Nephron progenitor cell (in vitro differentiated cells): ENCODE measurements at places on chromosomes 16 and 17.

- DNase-seq: peak; percentile 90
Measured at GRCh38 chr16:57802341-57803133, at the start of gene KIFC3. KIFC3 (minus strand) TSS chr16:57802491; CDS start chr16:57798243, 4,248 bp downstream.

GRCh38 chr17:78147315-78147998 lies 1.3 kb downstream of the C17orf99 start:
- DNase-seq: no peak

DNA sequence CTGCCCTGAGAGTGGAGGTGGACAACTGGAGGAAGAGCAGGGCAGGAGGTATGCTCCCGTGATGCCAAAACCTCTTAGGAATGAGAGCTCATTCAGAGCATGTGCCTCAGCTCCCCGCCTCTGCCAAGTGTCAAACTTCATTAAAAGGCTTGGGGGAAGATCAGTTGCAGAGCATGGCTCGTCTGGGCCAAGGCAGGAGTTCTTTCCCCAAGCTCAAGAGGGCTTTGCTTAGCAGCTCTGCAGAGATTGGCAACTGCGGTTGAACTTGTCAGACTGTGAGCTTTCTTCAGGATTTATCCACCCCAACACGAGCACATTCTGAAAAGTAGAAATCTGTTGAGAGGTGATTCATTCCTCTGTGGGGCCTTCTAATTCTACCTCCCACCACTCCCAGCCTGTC lies 248.1 kb downstream of the HS3ST3A1 start:
- no peak for DNase-seq

- no peak for DNase-seq
Measured at GRCh38 chr17:70011750-70012149, 63.3 kb upstream of the KCNJ16 start.

- no peak for DNase-seq
Measured at GRCh38 chr17:75094871-75095399, 7.2 kb downstream of the SLC16A5 start.

DNA sequence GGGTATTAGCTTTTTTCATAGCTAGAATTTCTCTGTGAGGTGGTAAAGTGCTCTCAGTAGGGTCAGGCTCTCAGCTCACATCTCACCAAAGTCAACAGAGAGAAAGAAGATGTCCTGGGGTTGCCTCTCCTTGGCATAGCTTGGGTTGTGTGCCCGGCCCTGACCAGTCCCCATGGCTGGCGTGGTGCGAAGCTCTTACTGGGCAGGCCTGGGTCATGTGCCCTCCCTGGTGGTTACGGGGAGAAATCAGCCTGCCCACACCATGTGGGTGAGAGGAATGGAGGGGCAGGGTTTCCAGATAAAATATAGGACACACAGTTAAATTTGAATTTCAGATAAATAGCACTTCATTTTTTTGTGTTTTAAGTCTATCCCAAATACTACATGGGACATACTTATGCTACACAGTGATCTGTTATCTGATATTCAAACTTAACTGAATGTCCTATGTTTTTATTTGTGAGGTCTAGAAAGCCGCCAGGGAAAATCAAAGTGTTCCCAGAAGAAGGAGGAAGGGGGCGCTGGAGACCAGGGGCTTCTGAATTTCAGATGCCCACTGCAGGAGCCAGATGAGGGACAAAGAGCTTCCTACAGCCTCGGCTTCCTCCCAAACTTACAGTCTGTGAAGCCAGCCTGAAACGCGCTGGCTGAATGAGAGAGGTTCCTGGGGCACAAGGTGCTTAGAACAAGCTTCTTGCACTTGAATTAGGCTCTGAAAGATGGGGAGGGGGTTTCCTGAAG lies 45.4 kb downstream of the NKD1 start:
- peak; percentile 30 for DNase-seq

DNA sequence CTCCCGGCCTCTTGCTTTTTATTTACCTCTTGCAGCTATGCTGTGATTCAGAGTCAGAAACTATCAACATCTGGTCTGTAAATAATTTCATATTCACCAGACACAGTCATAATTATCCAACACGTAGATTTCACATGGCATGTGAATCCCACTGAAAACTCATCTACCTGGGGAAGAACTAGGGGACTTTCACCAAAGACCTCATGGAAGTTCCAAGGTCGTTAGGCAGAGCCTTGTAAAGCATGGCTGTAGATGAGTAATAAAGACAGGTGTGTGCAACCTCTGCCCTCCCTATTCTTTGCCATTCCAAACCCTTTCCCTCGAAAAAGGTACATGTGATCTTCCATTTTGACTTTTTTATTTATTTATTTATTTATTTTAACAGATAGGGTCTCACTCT lies 1.9 kb upstream of the CHST5 start:
- no peak for DNase-seq

- no peak for DNase-seq
Measured at GRCh38 chr17:1762901-1763898, 1.3 kb downstream of the SERPINF1 start.

DNA sequence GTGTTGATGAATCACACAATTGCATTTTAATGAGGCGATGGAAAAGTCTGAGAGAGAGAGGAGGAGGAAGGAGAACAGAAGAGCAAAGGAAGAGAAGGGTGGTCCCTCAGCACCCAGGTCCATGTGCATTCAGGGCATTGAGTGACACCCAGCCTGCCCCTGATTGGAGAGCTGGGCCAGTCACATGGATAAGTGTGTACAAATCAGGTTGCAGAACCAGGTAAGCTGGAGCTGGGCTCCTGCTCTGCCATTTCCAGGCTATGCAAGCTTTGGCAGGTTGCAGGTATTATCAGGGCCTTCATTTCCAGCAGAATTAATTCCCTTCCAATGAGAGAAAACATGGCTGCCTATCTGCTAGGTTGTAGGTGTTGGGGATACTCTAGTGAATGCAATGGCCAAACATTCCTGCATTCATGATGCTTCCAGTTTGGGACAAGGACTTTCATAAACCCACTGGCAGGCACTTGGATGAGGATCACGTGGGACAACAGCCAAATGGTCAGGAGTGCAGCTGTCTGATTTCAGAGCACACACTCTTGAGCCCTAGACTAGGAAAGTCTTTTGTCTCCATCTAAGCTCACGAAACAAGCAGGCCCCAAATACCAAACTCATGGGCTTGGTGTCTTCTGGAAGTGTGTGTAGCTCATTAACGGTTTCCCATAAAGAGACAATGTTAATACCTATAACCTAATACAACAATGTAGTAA lies 577.9 kb upstream of the CDH5 start:
- no peak for DNase-seq

GRCh38 chr17:74795327-74796020 lies 19.3 kb upstream of the NAT9 start:
- DNase-seq: no peak

DNA sequence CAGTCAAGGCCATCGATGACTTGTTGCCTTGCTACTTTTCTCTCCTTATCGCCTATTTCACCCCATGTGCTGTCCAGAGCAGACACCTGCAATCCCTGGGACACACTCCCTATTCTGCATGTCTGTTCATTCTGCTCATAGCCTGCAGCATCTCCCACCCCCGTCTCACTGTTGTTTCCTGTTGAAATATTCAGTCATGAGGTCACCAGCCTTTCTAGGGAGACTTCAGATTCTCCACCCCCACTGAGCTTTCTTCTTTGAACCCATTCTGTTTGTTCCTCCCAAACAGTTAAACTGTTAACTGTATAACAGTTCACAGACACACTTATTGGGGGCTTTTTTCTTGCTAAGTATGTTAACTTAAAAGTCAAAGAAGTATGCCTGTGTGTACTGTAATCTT lies 94.4 kb downstream of the AATF start:
- DNase-seq: no peak

DNA sequence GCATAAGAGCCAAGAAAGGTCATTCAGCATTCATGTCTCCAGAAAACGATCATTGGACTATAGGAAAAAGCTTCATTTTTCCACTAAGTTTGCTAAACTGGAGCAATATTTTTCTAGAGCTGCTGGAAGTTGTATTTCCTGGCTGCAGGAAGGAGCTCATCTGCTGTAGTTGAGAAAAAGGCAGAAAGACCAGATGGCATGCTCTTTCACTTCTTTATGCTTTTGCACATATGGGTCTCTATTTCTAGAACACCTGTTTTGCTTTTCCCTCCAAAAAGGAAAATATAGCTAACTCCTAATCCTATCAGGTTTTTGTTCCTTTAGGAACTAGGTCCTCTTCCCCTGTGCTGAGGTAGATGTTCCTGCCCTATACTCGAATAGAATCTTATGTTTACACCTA lies 61.9 kb upstream of the HLF start:
- no peak for DNase-seq

DNA sequence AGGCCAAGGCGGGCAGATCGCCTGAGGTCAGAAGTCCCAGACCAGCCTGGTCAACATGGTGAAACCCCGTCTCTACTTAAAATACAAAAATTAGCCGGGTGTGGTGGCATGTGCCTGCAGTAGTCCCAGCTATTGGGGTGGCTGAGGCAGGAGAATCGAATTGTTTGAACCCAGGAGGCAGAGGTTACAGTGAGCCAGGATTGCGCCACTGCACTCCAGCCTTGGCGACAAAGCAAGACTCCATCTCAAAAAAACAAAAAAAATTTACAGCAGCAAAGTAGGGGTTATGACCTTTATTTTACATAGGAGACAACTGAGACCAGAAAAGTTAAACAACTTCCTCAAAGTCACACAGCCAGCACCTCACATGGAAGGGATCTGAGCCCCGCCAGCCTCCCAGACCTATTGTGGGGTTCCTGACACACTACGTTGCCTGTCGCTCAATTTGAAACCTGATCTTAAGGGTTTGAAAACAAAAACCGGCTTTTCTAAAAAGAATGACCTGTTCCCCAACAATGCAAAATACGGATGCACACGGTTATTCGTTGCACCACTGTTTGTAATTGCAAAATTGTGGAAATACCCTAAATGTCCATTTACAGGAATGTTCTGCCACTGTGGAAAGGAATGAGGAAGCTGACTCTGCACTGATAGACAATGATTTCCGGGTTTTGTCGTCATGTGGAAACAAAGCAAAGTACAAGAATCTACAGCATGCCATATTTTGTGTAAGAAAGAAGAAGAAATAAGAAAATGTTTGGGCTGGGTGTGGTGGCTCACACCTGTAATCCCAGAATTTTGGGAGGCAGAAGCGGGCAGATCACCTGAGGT lies 77.2 kb downstream of the CNGB1 start:
- no peak for DNase-seq

GRCh38 chr17:8147141-8147804 lies 4.9 kb downstream of the PER1 start:
- no peak for DNase-seq

DNA sequence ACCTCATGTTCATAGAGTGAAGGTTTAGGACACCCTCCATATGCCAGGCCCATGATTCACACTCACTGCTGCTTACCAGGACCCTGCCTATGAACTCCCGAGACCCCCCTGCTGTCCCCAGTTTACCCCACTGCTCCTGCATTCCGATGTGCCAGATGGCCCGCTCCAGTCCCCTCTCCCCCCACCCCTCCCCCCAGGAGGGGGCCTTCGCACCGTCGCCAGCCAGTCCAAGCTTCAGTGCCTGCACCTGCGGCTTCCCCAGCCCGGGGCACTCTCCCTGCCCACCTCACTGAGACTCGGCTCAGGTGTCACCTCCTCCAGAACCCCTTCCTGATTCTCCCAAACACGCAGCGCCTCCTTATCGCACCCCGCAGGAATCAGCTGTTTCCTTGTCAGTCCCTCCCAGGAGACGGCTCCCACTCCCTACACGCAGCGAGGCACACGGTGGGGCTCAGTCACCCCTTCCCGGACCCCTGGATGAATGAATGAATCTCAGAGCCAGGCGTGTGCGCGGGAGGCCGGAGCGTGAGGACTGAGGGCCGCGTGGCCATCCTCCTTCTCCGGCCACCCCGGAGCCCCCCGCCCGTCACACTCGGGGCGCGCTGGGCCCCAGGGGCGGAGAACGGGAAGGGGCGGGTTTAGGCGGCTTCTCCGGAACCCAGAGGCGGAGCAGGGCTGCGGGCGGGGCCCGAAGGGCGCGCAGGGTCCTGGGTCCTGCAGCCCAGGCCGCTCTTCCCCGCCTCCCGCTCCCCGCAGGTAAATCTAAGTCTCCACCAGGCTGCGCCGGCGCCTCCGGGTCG lies 1.6 kb downstream of the MYO1C start:
- DNase-seq: peak; percentile 66

DNA sequence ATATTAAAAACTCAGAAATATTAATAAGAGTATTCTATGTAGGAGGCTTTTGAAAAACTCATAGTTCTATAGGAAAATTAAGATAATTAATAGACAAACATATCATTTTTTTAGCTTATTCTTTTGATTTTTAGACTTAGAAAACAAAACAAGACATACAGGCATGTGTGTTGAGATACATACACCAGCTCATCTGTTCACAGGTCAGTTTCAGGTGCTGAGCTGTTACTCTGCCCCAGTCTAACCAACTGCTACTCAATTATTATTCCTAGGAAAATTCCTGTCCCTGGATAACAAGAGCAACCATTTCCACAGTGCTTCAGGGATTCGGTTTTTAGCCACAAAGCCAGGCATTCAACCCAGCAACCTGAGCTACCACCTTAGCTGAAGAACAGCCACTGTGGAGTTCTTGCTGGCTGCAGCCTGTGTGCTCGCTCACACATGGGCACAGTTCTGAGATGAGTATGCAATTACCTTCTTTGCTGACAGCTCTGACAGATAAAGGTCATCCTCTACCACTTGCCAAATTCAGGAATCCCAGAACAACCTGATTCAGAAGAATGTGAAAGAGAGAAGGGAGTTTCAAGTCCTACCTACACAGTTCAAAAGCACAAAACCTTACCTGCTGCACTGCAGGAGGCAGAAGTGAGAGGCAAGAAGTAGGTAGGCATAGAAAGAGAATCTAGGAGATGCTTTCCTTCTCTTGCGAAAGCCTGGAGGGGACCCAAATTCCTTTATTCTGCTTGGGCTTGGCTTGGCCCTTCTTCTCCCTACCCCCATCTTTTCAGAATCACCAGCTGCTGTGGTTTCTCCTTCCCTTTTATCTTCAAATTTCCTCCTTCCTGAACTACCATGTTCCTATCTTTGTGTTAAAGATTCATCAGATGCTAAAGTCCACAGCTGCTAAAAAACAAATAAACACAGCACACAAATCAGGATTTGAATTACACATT lies 62.7 kb downstream of the TEX2 start:
- no peak for DNase-seq

DNA sequence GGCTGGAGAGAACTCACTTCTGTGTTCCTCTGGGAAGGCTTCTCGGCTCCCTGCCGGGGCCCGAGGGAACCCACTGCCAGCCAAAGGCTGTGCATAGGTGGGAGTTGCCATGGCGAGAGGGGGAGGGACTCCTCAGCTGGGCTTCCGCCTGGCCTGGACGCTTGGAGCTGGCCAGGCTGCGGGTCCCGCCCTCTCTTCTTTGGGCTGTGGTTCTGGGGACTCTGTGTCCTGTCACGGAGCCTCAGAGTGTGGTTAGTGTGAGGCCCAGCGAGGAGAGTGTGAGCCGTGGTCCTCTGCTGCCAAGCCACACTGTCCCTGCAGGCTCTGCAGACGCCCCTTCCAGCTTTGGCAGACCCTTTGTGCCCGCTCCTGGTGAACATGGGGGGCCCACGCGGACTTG lies 123.1 kb downstream of the OR1D5 start:
- DNase-seq: peak; percentile 53

DNA sequence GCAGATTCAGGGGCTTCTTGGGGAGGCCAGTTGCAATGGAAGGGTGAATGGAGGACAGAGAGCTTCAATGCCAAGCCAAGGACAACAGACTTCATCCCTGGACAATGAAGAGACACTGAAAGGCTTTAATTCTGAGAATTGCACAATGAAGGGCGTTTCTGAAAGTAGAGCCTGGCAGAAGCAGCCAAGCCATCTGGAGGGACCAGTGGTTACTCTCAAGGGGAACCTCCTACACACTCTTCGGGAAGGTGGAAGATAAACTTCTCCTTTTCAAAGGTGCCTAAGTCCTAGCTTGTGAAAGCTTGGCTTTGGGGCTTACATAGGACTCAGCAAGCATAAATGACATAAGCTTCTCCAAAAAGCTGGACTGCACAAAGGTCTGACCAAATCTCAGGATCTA lies 6.2 kb upstream of the CES1 start:
- DNase-seq: no peak

GRCh38 chr16:30470170-30470512 lies 2.4 kb upstream of the ITGAL start:
- DNase-seq: no peak
